NCI-H460 (cell line): ENCODE measurements at places on chromosomes 4 and X. TPM values are rescaled to one million over a fixed set of nuclear protein-coding genes. Genes with fewer than 3 reads are reported as not detected.
A peak's percentile ranks its signal among the peaks of the same experiment; 100 is the strongest.

The TASL gene
- total RNA-seq: not detected in 2 replicates

DNA sequence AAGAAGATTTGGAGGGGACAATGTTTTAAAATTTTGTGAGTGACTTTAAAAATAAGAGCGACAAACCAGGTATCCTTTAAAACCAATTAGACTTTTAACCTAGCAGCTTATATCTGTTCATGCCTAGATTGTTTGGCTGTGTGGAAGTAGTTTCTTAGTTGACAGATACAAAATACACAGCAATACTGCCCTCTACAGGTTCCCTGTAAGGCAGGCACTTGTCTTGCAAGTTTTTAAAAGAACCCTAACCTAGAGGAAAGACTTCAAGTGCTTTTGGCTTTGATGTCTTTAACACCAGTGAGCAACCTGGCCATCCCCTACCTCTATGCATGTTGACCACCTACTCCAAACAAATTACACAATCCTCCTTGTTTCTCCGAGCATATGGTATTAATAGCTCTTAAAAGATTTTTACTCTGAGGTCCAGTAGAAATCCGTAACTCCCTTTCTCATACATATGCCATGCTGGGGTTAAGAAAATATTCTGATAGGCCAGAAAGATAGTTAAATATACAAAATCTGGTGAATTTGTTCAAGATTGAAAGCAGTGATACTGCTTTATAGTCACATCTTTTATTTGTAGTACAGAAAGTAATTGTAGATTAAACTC lies 273.0 kb downstream of the ARHGAP24 start:
- DNase-seq: peak; percentile 52

DNA sequence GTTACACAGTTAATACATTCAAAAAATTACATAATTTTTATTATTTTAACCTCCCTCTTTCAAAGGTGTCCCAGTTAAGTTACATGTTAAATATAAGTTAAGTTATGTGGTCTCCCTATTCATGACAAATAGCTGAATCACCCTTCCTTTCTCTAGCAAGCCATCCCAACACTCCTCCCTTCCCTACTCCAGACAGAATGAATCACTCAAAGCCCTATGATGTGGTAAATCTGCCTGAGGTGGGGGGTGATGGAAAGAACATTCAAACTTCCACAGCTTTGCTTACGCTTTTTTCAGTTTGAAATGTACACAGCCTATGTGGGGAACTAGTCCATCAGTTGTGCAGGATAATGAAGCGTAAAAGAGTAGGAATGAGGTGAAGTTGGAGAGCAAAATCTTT lies 90.2 kb downstream of the CXCL13 start:
- DNase-seq: peak; percentile 31

- DNase-seq: no peak
Measured at GRCh38 chrX:143663755-143664154, 27.9 kb upstream of the SLITRK4 start.

The MID1 gene
- total RNA-seq: 25.2 TPM in 2 replicates

The GRPR gene
- not detected in 2 replicates for total RNA-seq

- no peak for DNase-seq
Measured at GRCh38 chr4:65126200-65126599, 544.1 kb downstream of the EPHA5 start.

- DNase-seq: no peak
Measured at GRCh38 chr4:2797545-2798305, 4.8 kb downstream of the SH3BP2 start.

The SLC10A6 gene
- total RNA-seq: not detected in 2 replicates

DNA sequence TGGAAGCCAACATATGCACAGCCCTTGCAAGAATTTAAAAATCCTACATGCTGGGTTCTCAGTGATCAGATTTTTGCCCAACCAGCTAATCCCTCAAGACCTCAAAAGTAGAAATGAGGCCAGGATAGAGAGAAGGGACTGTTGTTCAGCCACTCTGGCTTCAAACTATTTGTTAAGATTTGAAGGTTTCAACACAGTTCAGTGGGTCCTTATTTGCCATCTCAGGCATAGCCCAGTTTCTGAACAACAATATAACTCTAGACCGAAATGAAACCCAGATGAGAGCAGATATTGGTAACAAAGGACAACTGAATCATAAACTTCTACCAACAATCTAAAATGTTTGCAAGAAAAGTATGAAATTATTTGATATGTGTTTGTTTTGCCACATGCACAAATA lies 237.3 kb downstream of the NR3C2 start:
- no peak for DNase-seq

The NALF2 gene
- 3.3 and 3.6 TPM in 2 replicates for total RNA-seq

- DNase-seq: no peak
Measured at GRCh38 chrX:151703487-151703886, 8.2 kb downstream of the PRRG3 start.

DNA sequence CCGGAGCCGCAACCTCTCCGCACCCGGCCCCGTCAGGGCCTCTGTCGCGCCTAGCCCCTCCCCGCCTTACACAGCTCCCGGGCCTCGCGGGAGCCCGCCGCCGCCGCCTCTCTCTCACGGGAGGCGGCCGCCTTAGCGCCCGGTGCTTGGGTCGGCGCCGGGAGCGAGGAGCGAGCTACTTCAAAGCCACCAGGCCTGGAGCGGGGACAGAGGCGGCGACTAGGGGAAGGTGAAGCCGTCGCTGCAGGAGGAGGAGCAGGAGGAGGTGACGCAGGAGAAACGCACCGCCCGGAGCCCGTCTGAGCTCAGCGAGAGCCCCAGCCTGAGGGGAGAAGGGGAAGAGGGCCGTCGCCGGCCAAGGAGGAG lies 250 bp downstream of the USP9X start:
- DNase-seq: no peak

DNA sequence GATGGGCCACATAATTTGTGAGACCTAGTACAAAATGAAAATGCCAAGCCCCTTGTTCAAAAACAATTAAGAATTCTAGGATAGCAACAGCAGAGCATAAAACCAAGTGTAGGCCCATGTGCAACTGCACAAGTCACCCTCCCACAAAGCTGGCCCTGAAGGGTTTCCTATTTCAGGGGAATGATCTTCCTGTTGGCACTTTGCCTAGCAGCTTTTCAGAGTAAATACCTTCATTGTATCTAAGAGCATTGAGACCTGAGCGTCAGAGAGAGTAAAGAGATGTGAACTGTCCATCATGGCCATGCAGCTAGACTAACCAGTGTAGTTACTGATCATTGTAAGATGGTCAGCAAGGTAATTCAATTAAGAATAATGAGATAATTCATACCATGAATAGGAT lies 113.6 kb downstream of the CNKSR2 start:
- no peak for DNase-seq

DNA sequence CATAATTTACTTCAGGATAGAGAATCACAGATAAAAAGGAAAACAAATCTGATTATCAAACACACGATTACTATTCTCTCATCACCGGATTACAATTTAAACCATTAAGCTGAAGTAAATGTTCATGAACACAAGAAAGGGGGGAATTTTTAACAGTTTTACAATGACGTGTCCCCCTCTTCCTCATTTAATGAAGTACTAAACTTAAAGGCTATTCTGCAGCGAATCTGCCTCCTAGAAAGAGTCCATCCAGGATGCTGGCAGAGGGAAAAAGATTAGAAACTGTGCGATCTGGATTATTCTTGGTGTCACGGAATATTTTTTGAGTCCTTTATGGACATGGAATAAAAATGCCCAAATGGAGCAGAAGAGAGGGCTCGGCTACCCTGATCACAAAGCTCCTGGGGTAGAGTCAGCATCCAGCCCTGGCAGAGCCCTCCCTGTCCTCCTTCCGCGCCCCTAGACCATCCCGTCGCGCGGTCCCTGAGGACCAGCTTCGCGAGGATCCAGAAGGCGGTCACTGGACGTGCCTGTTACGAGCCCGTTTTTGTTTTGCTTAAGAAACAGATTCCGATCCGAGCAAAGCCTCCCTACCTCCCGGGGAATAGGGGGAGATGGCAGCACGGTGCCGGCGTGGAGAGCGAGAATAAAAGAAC lies 1.2 kb downstream of the ELF2 start:
- DNase-seq: no peak

GRCh38 chr4:32858361-32858760 lies 2138.2 kb downstream of the PCDH7 start:
- DNase-seq: no peak

The FMR1NB gene
- total RNA-seq: not detected in 2 replicates

The AMER1 gene
- 5.9 and 6.0 TPM in 2 replicates for total RNA-seq

The CENPVL1 gene
- total RNA-seq: not detected in 2 replicates

DNA sequence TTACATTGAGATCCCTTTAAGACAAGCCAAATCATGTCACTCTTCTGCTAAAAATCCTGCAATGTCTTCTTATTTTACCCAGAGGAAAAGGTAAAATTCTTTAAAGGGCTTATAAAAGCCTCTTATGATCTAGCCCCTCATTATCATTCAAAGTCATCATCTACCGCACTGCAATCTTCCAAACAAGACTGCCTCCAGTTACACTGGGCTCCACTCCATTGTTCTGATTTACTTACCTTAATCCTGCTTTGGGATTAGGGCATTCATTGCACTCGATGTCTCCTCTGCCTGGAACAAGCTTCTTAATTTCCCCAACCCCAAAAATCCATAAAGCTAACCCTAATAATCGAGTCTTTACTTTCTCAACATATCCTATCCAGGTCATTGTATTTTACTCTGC lies 269.1 kb downstream of the PCDH18 start:
- no peak for DNase-seq

- peak; percentile 25 for DNase-seq
Measured at GRCh38 chr4:128468123-128468989, 180.7 kb upstream of the PGRMC2 start.

The L1CAM gene
- total RNA-seq: 27.2 and 29.9 TPM in 2 replicates

GRCh38 chr4:108916638-108917037 lies 153.8 kb upstream of the ETNPPL start:
- no peak for DNase-seq

The AFM gene
- not detected in 2 replicates for total RNA-seq

DNA sequence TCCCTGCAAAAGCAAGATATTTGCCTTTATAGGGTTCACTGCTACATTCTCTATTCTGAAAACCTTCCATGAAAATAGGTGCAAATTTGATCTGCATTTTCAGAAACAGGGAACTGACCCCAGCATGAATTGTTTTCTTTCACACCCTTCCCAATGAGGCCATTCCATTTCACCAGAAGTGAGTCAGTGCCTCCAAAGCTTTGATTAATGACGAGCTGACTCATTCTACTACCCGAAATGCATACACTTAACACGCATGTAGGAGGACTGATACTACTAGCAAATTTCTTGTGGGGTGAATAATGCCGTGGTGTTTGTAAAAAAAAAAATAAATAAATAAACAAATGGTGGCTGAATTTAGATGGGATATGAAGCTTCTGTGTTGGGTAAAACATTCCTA lies 146.9 kb upstream of the FGF13 start:
- DNase-seq: peak; percentile 32

GRCh38 chrX:130975947-130976346 lies 72.9 kb upstream of the ENOX2 start:
- peak; percentile 56 for DNase-seq
